Kasumi-1 (cell line): ENCODE measurements at places on chromosomes 1 and 21.

DNA sequence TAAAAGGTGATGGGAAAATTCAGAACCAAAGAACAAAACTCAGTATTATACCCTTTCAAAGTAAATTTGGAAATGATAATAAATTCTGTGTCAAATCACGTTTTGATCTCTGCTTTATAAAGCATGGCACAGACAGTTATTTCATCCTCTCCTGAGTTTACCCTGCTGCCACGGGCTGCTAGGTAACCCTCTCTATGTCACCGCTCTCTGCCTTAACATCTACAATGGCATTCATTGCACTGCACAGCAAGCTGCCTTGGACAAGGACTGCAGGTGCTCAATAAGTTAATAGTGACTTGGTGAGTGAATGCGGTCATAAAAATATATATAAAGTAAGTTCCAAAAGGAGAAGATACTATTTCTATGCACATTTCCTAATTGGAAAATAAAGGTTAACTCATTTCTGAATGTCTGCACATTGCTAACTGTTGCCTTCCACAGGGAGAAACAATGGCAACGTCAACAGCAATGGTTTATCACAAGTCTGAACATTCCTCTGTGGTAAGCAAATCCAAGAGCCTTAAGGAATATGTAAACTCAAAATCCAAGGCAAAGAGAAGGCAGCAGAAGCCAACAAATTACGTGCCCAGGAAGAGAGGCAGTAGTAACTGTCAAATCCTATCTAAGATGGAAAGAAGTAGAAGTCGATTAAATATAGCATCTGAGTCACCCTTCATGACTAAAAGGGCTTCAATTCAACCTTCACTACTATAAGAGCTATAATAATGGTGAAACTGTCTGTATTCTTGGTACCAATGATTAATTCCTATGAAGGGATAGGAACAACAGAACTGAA, 19.4 kb downstream of the FYB2 start:
- DNase-seq, result no peak

DNA sequence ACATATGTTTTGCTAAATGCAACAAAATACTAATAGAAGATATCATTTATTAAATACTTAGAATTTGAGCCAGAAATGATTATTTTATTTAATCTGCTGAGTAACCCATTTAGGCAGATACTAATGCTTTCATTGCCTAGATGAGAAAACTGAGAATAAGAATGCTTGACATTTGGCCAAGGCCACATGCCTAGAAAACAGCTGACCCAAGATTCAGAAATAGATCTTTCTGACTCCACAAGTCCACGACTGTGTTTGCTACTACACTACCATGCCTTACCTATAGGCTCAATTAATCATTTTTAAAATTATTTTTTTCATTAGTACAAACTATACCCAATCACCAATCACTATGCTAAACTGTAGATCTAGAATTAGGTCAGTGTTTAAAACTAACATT, 129.7 kb downstream of the ATP1B1 start:
- no peak for DNase-seq

DNA sequence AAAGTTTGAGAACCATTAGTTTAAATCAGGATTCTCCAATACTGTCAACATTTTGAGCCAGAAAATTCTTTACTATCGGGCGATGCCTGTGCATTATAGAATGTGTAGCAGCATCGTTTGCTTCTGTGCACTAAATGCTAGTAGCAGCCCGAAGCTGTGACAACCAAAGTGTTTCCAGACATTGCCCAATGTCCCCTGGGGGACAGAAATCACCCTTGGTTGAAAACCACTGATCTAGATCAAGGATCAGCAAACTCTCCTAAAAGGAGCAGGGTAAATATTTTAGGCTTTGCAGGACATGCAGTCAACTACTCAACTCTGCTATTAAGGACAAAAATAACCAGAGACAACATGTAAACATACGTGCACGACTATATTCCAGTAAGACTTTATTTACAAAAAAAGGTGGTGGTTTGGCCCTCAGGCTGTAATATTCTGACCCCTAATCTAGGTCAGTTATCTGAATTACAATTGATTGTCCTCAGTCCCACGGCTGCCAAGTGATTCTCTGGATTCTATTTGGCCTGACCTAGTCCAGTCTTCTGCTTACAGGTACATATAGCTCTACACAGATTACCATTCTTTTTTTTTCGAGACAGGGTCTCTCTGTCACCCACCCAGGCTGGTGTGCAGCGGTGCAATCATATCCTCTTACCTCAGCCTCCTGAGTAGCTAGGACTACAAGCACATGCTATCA, 10.6 kb downstream of the FAF1 start:
- no peak for DNase-seq

DNA sequence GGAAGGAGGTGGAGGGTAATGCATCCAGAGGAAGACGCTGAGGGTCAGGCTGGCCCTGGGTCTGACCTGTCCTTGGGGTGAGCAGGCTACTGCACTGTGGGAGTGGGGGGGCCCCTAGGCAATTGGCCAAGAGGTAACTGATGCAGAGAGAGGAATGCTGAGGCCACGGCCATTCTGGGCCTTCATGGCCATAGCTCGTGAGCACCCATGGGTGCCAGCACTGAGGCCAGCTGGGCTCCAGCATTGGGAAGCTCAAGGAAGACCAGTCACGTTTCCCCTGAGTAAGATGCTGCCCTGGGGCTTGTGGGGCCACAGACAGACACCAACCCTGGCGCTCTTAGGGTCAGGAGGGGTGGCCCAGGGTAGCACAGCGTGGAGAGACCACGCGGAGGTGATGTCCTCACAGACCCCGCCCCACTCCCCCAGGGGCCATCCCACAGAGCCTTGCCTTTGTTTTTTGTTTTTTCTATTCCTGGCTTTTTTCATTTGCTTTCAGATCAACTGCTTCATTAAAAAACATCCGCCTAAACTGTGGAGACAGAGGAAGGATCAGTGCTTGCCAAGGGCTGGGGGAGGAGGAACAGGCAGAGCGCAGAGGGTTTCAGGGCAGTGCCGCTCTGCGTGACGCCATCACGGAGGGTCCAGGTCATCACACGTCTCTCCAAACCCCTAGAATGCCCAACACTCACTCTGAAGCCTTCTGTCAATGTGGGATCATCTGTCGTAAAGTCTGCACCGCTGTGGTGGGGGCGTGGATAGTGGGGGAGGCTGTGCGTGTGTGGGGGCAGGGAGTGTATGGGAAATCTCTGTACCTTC, 61.1 kb downstream of the SIK1 start:
- no peak for DNase-seq

- DNase-seq, result no peak
Observed at GRCh38 chr1:173485401-173485800, 8.3 kb downstream of the PRDX6 start.

- DNase-seq, result no peak
Observed at GRCh38 chr1:8217011-8217711, 100.8 kb upstream of the SLC45A1 start.
